ENCODE measurements at places on chromosomes 2 and 18.

GRCh38 chr18:79393181-79393634 is 2.5 kb upstream of the NFATC1 start:
- no peak for DNase-seq

DNA sequence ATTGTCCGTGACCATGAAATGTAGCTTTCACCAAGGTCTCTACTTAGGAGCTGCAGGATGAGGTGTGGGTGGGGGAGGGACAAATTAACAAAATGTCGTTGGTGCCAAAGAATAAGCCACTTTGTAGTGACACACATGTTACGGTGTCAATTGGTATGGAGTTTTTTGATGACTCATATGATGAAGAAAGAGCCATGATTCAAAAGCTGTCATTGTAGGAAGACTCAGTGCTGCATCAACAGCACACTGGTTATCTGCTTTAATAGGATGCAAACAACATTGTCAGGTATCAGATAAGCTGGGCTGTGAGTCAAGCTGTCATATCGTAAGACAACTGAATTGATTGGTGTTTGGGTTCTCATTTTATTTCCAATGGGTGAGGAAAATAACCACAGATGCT is 36.6 kb upstream of the BOD1L2 start:
- no peak for DNase-seq

- DNase-seq: no peak
Measured at GRCh38 chr18:79829136-79829854, 31.6 kb downstream of the KCNG2 start.

DNA sequence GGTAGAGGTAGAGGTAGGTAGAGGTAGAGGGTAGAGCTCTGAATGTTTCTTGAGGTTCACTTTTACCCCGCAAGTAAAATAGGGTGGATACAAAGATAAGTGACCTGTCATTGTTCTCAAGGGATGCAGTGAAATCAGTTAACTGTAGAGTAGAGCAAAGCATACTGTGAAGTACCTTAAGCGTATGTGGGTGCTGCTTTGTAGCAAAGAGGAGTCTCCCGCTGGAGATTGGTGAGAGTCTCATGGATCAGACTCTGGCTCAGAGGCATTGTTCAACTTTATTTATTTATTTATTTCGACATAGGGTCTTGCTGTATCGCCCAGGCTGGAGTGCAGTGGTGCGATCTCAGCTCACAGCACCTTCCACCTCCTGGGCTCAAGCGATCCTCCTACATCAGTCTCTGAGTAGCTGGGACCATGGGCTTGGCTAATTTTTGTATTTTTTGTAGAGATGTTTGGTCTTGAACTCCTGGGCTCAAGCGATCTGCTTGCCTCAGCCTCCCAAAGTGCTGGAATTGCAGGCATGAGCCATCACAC is 38.7 kb downstream of the MTA3 start:
- no peak for DNase-seq

DNA sequence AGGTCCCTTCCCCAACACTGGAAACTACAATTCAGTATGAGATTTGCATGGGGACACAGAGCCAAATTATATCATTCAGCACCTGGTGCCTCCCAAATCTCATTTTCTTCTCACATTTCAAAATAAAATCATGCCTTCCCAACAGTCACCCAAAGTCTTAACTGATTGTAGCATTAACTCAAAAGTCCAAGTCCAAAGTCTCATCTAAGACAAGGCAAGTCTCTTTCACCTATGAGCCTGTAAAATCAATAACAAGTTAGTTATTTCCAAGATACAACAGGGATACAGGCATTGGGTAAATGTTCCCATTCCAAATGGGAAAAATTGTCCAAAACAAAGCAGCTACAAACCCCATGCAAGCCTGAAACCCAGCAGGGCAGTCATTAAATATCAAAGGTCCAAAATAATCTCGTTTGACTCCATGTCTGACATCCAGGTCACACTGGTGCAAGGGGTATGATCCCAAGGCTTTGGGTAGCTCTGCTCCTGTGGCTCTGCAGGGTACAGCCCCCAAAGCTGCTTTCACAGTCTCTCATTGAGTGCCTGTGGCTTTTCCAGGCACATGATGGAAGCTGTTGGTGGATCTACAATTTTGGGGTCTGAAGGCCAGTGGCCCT is 1370.1 kb upstream of the DDX18 start:
- no peak for DNase-seq

DNA sequence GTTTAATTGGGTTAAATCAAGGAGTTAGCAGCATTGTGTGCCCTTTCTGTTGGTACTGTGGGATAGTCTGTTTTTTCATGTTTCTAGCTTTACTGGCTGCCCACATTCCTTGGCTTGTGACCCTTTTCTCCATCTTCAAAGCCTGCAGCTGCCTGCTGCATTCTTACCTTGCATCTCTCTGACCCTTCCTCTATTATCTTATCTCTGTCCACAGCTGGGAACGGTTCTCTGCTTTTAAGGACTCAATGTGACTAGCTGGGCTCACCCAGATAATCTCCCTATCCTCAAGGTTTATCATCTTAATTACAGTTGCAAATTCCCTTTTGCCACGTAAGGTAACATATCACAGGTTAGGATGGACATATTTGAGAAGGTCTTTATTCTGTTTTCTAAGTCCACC is 199.7 kb downstream of the KCNS3 start:
- no peak for DNase-seq

- DNase-seq: no peak
Measured at GRCh38 chr2:227025510-227025909, 138.5 kb downstream of the COL4A4 start.

DNA sequence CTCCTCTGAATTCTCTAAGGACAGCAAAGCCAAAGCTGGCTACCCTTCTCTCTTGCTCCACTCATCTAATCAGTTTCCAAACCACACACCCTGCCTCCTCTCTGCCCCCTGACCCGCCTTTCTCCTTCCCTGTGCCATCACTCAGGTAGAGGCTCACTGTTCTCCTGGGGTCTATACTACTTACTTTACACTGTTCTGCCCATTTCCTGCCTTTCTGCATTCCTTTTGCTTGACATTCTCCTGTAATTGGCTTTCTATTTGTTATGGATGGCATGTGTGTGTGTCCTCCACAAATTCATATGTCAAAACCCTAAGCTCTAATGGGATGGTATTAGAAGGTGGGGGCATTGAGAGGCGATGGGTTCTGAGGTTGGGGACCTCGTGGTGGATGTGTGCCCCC is 675.2 kb upstream of the ID2 start:
- no peak for DNase-seq

DNA sequence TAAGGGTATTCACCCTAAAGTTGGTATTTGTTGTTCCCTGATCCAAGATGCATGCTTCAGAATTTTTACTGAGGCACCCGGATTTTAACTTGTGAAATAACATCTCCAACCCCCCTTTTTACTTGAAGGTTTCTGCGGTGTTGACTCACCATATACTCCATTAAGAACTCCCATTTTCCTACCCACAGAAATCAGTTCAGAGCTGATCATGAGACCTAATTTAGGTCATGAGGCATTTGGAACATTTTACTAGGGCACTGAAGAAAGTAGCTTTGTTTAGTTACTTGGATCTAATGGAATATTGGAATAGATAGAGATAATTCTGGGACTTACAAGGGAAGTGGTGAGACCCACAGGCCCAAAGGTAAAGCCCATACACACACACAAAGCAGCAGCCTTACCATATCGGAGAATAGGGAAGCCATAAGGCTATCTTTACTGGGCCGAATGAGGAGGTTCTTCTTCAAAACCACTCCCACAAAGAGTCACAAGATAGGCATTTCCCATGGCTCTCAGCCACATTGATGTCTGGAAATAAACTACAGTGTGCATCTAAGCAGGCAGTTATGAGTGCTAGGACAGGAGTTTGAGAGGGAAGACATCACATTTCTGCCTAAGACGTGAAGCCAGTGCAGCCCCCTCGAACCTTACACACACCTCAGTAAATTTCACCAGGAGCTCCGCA is 681.0 kb upstream of the LRRTM4 start:
- DNase-seq: no peak

GRCh38 chr2:206856513-206856912 is 82.8 kb upstream of the CPO start:
- DNase-seq: no peak

DNA sequence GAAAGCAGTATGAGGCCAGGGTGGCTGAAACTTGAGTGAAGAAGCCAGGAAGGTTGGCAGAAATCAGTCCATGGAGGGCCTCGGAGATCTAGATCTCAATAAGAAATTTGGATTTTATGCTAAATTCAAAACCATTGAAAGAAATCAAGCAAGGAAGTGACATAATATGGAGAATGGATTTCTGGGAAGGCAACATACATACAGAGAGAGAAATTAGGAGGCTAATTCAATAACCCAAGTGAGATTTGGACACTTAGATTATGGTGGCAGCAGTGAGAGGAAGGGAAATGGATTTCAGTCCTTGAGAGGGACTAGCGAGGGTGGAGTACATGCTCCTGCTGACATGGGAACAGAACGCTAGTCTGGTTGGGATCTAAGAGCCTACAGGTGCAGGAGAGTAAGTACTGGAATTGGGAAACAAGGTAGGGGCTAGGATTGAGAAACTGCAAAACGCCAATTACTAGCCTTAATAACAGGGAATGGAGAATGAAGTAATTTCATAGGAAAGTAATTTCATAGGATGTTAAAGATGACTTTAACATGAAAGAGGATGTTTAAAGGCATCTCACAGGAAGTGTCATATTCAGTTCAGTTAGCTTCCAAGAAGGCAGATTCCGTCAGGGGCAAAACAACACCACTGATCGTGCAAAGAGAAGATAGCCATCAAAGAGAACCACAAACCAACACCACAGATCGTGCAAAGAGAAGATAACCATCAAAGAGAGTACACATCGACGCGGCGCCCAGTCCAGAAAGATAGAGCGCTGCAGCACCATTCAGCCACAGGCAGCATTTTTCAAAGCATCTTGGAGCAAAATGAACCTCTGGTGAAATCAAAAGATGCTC is 27.2 kb downstream of the CDKL4 start:
- DNase-seq: peak; percentile 52

DNA sequence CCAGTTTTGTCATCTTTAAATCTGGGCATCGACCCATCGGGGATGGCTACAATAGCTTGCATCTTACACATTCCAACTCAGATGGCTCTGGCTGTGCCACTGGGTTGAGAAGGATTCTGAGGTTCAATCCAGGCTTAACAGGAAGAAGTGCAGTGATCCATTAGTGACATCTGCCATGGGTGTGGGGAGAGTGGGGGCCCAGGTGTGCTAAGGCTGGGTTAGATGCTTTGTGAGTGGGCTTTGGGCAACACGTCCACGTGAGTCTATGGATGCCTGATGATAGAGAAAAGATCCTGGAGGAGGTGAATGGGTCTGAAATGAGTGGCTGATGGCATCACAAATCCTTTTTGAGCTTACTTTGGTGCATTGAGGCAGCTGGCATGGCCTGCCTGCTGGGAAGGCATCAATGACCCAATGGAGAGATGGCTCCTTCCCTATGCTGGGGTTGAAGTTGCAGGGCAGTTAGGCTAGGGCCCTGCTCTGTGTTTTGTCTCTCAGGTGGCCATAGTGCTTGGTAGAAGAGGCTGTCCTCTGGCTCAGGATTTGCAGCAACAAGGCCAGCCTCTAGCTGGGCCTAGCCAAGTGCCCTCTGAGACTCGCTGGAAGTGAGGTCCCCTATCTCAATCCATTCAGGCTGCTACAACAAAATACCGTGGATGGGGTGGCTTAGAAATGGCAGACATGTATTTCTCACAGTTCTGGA is 56.7 kb downstream of the HS1BP3 start:
- DNase-seq: no peak

- DNase-seq: no peak
Measured at GRCh38 chr2:71589763-71590162, 136.4 kb downstream of the DYSF start.

GRCh38 chr2:219524817-219525216 is 10.5 kb downstream of the ASIC4 start:
- DNase-seq: no peak
